ENCODE measurements at places on chromosomes 6 and 20. TPM values are rescaled to one million over a fixed set of nuclear protein-coding genes. Genes with fewer than 3 reads are reported as not detected.
A peak's percentile ranks its signal among the peaks of the same experiment; 100 is the strongest.

EPB41L1 gene
- 37.0 TPM for total RNA-seq

DNA sequence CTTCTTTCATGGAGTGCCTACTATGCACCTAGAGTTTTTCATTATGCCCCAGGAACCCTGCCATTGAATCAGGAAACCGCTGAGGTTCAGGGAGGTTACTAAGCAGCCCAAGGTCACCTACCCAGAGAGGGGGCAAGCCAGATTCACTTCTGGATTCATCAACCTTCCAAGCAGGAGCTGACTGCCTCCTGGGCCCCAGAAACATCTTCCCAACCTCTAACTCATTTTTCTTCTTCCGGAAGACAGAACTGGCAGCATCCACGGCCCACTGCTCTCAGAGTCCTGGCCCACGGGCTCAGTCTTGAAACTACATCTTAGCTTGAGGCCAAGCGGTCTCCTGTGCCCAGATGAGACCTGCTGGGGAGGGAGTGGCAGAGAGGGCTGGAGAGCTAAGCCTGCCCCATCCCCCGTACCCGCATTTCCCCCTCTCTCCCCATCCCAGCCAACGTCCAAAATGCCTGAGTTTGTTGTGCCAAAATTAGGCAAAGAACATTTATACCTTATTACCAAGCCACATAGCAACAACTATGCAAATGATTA is 281.0 kb downstream of the CDC5L start:
- no peak for DNase-seq

GRCh38 chr20:568097-568652 is 24.6 kb upstream of the CSNK2A1 start:
- no peak for DNase-seq

DNA sequence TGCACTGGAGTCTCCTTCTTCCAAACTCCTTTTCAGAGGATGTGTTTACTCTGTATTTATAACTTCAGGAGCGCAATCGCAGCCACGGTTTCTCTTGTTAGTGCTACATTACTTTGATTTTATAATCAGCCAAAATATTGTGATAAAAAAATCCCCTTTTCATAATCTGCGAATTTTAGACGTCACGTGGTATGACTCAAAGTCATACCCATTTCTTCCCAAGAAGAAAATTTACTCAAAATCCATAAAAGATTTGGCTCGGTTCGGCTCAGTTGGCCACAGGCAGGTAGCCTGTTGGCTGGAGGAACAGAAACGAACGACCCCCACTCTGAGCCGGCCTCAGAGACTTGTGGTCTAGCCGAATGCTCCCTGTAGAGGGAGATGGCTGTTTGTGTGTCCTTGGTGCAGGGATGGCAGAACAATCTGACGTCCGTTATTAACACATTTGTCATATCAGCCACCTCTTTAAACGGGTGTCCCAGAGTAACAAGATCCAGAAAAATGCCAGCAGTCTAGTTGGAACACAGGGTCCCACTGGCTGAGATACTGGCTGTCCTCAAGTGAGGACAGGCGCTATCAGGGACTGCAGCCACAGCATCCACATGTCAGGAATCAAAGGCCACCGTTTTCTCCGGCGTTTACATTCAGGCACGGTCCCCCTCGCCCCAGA is 247.6 kb downstream of the DLL1 start:
- DNase-seq = no peak

PRKN gene
- 6.5 TPM for total RNA-seq

EDN1 gene
- total RNA-seq = 13.5 TPM

DNA sequence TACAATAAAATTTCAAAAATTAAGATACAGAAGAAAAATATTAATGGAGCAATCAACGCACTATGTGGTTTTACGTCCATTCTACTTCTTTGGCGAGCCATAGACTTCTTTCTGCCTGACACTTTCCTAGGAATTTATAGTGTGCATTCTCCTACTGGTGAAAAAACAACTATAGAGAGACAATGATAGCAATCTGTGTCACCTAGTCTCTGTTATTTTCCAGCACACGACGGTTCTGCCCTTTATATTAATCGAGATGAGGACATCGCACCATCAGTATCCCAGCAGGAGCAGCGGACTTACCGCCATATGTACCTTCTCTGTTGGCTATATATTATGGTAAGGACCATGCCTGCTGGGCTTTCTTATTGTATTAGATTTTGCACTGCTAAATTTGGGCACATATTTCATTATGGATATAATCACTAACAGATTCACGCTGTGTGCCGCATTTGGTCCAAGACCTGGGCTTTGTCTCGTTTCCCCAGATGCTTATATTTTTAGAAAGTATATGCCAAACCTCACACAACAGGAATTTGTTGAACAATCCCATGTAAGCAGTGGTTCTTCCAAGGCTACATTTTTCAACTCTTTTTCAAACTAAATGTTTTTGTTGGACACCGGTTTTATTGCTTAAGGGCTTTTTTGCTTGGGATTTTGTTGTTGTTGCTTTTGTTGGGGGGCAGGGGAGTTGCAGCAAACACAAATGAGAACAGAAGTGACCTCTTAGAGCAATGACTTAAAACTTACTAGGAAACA is 166.4 kb downstream of the ADAT2 start:
- peak; percentile 28 for DNase-seq

E2F1 gene
- total RNA-seq = 6.6 TPM

- DNase-seq = no peak
These were observed 159.4 kb downstream of the CDK19 start for GRCh38 chr6:110655821-110656220.

WFDC2 gene
- total RNA-seq = not detected

DNA sequence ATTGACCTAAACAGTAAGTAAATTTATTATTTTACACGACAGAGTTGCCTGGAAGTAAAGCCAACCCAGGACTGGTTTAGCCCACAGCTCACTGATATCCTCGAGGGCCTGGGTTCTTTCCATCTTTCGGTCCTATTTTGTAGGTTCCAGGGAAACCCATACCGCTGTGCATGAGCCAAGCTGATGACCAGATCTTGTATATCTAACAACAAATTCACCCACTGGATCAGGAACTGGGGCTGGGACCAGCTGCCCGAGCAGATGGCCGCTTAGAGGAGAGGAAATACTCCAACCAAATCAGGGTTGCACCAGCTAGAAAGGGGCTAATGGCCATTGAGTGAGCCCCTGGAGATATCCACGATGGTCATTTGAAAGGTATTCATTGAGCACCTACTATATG is 139.2 kb downstream of the BACH2 start:
- no peak for DNase-seq

DNA sequence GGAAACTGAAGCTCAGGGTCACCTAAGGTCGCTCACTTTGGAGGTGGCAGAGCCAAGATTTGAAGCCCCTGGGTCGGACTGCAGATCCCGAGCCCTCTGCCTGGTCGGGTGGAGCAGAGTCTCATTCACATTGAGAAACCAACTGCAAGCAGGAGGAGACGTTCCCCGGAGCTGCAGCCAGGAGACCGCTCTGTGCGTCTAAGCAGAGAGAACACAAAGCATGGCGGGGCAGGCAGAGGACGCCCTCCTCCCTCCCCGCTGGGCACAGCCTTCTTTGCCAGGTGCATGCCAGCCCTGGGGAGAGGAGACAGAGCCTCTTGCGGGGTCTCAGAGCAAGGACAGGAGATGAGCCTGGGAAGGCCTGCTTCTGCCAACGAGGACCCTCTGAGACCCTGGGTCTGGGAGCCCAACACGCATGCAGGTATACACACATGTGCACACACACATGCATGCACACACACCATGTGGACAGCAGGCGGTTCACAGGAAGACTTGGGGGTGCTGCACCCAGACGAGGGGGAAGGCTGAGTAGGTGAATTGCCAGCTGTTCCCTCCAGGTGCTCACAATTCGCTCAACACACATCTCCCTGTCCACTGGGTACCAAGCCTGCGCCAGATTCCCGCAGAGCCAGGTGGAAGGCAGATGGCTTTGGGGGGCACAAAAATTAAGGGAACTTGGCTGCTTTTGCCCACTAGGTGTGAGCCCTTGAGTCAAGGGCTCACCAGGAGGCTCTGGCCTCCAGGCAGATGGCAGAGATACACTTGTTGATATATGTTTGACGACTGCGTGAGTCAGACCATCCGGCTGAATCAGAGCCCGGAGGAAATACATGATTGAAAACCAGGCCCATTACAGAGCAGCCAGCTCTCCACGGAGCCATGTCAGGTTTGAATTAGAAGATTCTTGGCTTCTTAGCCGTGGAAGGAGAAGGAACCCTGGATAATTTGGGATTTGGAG is 5.5 kb upstream of the NTSR1 start:
- DNase-seq = no peak

DNA sequence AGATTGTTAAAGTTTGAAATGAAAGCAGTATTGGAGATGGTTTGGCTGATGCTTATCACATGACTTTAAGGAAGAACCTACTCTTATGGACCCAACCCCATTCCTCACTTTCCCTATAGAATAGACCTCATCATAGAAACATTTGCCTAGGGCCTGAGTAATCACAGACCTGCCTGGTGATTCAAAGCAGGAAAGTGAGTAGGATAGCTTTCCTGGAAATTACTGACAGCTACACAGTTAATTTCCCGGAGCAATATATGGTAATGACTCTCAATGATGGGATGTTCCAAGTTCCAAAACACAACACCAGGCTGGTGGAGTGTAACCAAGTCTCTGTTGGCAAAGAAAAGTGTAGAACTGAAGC is 233.8 kb downstream of the SIM1 start:
- DNase-seq = no peak

GRCh38 chr20:18663932-18664331 is 76.1 kb downstream of the DTD1 start:
- no peak for DNase-seq

DNA sequence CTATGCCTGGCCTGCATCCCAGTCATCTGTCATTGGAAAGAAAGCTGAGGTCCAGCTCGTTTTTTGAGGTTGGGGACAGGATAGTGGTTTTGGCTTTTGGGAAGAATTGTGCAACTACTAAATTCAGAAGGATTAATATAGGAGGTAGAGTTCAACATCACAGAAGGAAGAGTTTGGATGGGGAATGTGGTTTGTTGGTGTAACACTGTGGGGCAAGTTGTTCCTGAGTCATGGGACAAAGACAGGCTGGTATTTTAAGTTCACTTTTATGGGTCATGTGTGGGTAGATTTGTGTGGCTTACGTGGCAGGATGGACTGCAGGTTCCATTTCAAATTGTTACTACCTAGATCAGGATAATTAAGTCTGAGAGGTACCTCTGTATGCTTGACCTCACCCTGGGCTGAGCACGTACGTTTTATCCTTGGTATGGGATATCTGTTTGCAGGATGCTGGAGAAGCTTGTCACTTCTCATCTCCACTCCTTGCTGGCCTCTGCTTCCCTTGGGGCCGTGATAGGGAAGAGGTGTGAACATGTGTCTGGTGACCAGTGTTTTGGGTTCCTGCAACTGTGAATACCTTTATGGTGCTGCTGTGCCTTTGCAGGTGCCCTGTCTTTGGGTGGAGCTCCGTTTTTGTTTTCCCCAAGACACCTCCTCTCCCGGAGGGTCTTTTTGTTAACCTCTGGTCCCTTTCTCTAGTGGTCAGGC is 177.6 kb downstream of the JARID2 start:
- DNase-seq = no peak

DNA sequence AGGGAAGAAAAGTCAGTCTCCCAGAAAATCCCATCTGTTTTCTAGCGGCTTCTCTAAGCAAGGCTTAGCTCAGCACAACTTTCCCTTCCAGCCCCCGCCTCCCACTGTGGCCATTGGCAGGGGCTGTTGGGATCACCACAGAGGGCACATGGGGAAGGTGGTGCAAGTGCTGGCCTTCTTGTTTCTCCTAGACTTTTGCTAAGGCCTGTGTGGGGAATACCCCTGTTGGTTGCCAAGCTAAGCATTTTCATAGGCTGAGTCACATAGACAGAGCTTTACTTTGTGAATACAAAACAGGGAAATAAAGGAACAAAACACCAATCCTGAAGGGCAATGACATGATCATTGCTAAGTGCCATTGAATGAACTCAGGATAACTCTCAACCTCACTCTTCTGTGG is 32.4 kb upstream of the TIAM2 start:
- DNase-seq = no peak

GRCh38 chr20:31596831-31597480 is 8.1 kb upstream of the ID1 start:
- DNase-seq = no peak

DNA sequence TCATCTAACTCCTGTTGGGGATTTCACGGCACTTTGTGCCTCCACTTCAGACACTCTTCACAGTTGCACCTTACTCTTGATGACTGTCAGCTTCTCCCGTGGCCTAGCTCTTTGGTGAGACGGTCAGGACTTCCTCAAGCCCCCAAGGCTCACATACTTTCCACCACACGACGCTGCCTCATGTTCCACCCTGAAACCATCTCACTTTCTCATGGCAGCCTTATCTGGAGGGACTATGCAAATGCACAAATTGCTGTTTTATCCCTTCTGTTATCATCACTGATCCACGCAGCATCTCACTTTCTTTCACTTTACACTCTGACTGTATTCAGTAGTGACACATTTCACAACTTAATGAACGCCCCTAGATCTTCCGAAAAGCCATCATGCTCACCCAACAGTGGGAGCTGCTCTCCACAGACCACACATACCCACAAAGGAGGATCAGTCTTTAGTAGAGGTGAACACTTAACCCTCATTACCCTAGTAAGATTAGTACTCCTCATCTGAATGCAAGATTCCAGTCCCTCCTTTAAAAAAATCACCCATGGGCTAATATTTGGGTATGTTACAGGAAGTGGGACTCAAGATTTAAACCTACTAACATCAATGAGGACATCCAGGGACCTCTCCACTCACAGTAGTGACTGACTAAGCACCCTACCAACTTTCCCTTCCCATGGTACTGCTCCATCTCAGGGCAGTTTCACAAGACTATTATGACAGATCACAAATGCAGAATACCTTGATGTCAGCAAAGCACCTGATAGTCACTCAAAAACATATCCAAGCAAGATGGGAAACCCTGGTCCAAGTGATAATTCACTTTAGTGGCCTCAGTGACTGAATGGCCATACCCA is 35.4 kb downstream of the FYN start:
- no peak for DNase-seq

EDN3 gene
- 3.1 TPM for total RNA-seq

DNA sequence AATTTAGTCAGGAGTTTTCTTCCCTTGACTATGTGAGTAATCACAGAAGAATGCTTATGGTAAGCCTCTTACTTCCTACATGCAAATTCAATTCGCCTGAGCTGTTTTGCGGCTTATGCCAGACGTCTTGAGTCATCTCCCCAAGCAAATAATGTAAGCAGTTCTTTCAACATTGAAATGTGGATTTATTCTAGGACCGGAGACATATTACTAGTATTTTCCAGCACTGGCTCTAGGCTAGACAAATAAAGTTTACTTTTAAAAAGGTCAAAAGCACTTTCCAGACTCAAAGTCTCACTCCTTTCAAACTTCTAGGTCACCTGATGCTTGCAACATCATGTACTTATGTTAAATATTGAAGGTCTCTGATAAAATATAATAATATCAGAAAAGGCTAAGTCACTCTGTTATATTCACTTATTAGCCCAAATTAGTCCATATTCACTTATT is 38.1 kb upstream of the NOX3 start:
- DNase-seq = peak; percentile 36

DNA sequence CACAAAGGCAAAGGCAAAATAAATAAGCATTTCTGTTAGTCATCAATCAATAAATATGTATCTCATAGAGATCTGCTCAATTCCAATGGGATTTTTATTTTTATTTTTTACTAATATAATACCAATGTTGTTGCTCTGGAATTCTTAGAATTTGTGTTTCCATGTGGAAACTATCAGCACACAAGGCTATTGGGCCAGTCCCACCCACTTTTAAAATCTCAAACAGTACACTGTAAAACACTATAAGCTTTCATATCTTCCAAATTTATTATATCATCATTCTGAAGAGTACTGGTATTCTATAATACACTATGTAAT is 563.8 kb upstream of the MARCKS start:
- DNase-seq = no peak
